ENCODE measurements at places on chromosomes 7 and 10. TPM values are rescaled to one million over a fixed set of nuclear protein-coding genes. Genes with fewer than 3 reads are reported as not detected.

CLCN1 gene
- not detected for total RNA-seq

VIPR2 gene
- total RNA-seq, result 0.70 TPM

MALSU1 gene
- total RNA-seq, result 92.8 TPM

LRRTM3 gene
- total RNA-seq, result not detected
